ENCODE measurements at places on chromosomes 6 and 20.

GRCh38 chr6:5763407-5763806 lies 243.3 kb downstream of the NRN1 start:
- no peak for DNase-seq

DNA sequence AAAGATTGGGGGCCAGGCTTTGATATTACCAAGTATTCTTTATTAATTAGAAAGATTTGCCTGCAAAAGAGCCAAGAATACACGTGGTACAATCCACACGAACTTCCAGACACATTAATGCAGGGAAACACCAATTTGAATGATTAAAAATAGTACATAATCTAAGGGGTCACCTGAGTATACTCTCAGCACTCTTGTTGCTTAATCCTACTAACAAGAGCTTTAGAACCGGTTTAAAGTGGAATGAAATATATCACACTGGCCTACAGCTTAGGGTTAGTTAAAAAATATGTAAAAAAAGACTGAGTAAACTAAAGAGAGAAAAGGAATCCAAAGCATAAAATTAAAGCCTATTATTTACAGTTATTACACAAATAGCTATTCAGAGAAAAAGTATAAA lies 49.0 kb downstream of the COL9A1 start:
- DNase-seq: no peak

GRCh38 chr20:44717986-44718385 lies 2.8 kb downstream of the CCN5 start:
- no peak for DNase-seq

DNA sequence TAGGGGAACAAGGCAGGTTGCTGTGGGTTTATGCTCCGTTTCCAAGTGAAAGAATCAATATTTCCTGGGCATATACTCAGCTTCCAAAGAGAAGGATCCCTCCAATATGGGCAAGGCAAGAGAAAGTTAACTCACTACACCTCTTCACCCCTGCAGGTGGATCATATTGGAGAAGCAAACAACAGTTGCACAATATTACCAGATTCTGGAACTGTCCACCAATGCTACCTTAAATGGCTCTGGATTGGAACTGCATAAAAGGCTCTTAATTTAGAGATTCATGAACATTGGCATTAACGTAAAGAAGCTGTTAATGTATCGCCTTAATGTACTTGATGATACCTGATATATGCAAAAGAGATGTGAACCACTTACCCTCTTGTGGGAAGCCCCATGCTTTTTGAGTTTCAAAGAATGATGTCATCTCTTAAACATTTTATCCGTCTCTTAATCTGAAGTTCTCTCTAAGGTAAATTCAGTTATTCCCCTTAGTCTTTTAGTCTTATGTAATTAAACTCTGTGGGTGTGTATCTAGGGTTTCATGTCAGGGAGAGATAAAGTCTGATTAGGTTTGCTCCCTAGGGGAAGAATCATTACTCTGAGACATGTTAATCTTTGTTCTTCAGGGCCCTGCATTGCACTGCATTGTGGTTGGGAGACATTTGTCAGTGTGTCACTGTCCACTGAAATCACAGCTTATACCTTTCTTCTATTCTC lies 99.5 kb downstream of the PHACTR1 start:
- no peak for DNase-seq

- no peak for DNase-seq
Measured at GRCh38 chr6:157096105-157096504, 227.2 kb downstream of the TMEM242 start.

- no peak for DNase-seq
Measured at GRCh38 chr20:58038123-58038654, 190.3 kb downstream of the ANKRD60 start.

DNA sequence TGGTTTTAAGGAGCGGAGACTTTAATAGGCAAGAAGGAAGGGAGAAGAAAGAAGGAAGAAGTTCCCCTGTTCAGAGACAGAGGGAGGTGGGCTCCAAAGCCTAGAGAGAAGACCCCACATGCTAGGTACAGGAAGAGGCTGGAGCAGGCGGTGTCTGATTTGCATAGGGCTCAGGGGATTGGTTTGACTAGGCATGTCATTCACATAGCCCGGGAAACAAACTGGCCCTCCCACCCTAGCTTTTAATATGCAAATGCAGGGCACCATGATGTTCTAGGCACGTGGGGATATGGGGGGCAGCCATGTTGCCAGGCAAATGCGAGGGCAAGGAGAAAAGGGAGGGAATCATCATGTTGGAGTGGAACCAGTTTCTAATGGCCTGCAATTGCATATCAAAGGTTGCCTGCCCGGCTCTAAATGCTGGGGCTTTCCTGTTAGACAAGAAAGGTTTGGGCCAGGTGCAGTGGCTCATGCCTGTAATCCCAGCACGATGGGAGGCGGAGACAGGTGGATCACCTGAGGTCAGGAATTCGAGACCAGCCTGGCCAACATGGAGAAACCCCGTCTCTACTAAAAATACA lies 34.3 kb upstream of the AGPAT4 start:
- DNase-seq: no peak

- DNase-seq: no peak
Measured at GRCh38 chr20:38790200-38791053, 15.1 kb upstream of the PPP1R16B start.

DNA sequence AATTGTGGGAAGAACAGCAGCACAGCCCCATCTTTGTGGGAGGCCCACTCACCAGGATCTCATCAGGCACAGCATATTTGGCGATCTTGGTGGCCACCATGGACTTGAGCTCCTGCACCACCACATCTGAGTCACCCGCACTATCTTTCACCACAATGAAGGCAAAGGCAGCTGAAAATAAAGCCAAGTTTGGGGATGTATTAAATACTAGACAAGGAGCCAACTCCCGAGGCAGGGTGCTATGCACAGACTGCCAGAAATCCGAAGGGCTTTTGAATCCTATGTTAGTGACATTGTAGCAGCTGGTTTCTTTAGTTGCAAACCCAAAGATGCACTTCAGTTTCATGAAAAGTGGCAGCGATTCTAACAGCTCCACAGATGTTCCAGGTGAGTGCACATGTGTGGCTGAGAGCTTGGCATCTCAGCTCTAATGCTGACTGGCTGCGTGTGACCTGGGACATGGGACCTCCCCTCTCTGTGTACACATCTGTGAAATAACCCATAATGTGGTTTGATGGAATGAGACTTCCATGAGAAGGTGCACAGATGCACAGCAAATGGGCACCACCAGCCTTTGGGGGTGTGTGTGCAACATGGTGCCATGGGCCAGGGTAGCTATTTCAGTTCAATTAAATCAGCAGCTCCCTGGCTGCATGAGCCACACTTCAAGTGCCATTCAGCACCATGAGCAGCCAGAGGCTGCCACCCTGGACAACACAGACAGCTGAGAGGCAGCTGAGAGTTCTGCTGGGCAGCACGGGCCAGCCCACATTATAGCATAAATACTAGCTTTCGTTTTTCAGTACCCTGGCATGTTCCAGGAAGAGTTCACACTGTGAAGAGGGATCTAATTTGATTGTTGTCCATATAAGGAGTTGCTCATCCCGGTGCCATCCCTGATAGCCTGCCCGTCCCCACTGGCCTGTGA lies 16.9 kb upstream of the APMAP start:
- DNase-seq: no peak

GRCh38 chr6:5084781-5085647 lies at the start of gene PPP1R3G:
PPP1R3G (plus strand) TSS chr6:5085341; CDS start chr6:5085486, 145 bp downstream.
- DNase-seq: no peak

- DNase-seq: no peak
Measured at GRCh38 chr6:125310994-125311649, 9.4 kb upstream of the HDDC2 start.

Data from stimulated activated CD4-positive, alpha-beta T cell treated with anti-CD3 and anti-CD28 coated beads, Interleukin-4, amount 100 ng/mL, for 24 hours (primary cell).